ENCODE measurements at places on chromosomes 1 and 21. TPM values are rescaled to one million over a fixed set of nuclear protein-coding genes. Genes with fewer than 3 reads are reported as not detected.

The TRPM2 gene
- 3.4 TPM for total RNA-seq

The TTLL7 gene
- total RNA-seq: 3.4 TPM

The BEST4 gene
- total RNA-seq: not detected

The SLC30A10 gene
- total RNA-seq: not detected

GRCh38 chr1:22217811-22218460 lies 75.0 kb upstream of the WNT4 start:
- no peak overlapping the region for H3K4me3 ChIP-seq

DNA sequence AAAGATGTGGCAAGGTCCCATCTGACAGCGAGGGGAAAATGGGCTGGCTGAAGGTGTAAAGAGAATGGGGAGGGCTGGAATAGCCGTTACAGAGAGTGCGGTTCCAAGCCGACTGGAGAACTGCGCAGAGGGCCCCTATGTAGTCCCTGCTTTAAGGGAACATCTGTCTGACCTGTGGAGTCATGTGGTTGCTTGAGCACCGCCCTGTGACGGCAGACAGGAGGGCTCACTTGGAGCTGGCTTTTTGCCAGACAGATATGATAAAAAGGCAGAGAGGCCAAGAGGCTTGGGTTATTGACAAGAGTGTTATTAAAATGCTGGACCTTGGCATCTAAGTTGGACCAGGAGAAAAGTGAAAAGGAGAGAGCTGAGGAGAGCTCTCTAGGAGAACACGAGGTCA lies 5.9 kb upstream of the PTPRF start:
- no peak overlapping the region for H3K4me3 ChIP-seq
- no peaks in the 10 kb centered on the region for H3K27me3 ChIP-seq
- no peak overlapping the region for H3K27ac ChIP-seq
- DNase-seq: no peak
- no peaks in the 10 kb centered on the region for H3K36me3 ChIP-seq

- no peak overlapping the region for H3K4me3 ChIP-seq
- H3K36me3 ChIP-seq: no peaks in the 10 kb centered on the region
- no peaks in the 10 kb centered on the region for H3K27me3 ChIP-seq
- peak overlapping the region; percentile 51 for H3K27ac ChIP-seq
- no peak for DNase-seq
- no peaks in the 10 kb centered on the region for H3K4me1 ChIP-seq
Observed at GRCh38 chr21:44352253-44352860, 1.1 kb upstream of the TRPM2 start.

DNA sequence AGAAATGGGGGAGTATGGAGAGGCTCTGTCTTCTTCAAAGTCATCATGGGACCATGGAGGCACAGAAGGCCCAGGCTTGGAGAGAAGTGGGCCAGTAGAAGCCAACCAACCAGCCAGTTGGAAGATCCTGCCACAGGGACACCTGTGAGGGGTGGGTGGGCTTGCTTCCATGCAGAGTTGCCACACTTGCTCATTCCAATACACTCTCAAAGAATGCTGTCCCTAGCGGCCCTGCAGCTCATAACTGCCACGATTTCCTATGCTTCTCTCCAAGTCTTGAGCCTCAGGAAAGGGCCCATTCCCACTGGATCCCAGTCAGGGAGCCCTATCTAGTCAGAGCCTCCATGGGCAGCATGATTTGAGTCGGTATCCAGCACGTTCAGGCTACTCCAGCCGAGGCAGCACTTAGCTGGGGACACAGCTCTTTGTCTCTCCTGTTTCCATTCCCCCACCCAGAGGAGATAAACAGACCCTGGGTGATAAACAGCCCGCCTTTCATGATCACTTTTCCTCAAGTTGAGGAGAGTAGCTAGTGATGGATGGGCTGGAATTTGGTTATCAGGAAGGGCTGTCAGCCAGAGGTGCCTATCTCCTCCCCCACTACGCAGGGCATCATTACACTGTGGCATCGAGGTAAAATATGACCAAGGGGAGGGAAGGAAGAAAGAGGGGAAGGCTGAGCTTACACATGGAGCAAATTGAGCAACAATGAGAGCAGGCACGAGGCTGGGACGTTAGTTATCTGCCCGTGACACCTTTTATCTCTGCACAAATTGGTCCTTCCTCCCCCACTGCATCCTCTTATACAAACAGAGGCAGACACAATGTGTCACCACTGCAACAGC lies 64.6 kb downstream of the ERI3 start:
- H3K36me3 ChIP-seq: peaks cover 98% of the 10 kb centered on the region
- no peaks in the 10 kb centered on the region for H3K27me3 ChIP-seq
- no peak for DNase-seq
- H3K27ac ChIP-seq: no peak overlapping the region
- no peak overlapping the region for H3K4me3 ChIP-seq

- H3K4me3 ChIP-seq: no peak overlapping the region
- no peaks in the 10 kb centered on the region for H3K4me1 ChIP-seq
- no peaks in the 10 kb centered on the region for H3K36me3 ChIP-seq
- H3K27me3 ChIP-seq: no peaks in the 10 kb centered on the region
Observed at GRCh38 chr1:98422816-98423215, 238.7 kb upstream of the SNX7 start.

DNA sequence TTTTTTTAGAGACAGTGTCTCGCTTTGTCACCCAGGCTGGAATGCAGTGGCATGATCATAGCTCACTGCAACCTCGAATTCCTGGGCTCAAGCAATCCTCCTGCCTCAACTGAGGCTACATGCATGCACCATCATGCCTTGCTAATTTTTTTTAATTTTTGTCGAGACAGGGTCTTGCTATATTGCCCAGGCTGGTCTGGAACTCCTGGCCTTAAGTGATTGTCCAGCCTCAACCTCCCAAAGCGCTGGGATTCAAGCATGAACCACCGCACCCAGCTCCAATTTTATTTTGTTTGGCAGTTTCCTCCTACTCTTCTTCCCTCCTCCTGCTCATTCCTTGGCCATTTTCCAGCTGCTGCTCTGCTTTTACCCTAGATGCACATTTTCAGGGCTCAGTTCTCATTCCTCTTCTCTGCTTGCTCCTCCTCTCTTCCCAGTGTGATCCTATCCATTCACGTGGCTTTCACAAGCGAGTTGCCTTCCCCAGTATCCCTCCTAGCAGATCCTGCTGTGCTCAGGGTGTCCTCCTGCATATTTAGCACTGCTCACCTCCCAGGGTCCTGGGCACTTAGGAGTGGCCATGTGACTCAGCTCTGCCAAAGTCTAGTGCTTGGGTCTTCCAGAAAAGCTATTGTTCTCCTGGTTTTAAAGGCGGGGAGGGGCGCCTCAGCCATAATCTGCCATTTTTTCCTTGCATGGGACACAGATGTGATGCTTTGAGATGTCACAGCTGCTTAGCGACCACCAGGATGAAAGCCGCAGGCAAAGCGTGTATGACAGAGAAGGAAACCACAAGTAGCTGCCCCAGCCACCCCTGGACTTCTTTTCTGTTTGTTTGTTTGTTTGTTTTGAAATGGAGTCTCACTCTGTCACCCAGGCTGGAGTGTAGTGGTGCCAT lies 33.7 kb downstream of the PSEN2 start:
- no peaks in the 10 kb centered on the region for H3K27me3 ChIP-seq
- H3K27ac ChIP-seq: no peak overlapping the region
- no peaks in the 10 kb centered on the region for H3K36me3 ChIP-seq
- no peak overlapping the region for H3K4me3 ChIP-seq
- H3K4me1 ChIP-seq: peaks cover 6% of the 10 kb centered on the region
- no peak for DNase-seq

- H3K4me3 ChIP-seq: peak overlapping the region; percentile 48
- no peak overlapping the region for H3K27ac ChIP-seq
- H3K27me3 ChIP-seq: no peaks in the 10 kb centered on the region
- no peaks in the 10 kb centered on the region for H3K36me3 ChIP-seq
- no peak for DNase-seq
Observed at GRCh38 chr1:245155272-245156040, 671 bp downstream of the KIF26B start.

Data from esophagus squamous epithelium (tissue), 5 donors.